ENCODE measurements at places on chromosomes 5 and 9.

- DNase-seq, result no peak
Measured at GRCh38 chr9:97388721-97389238, 23.1 kb upstream of the TDRD7 start.

DNA sequence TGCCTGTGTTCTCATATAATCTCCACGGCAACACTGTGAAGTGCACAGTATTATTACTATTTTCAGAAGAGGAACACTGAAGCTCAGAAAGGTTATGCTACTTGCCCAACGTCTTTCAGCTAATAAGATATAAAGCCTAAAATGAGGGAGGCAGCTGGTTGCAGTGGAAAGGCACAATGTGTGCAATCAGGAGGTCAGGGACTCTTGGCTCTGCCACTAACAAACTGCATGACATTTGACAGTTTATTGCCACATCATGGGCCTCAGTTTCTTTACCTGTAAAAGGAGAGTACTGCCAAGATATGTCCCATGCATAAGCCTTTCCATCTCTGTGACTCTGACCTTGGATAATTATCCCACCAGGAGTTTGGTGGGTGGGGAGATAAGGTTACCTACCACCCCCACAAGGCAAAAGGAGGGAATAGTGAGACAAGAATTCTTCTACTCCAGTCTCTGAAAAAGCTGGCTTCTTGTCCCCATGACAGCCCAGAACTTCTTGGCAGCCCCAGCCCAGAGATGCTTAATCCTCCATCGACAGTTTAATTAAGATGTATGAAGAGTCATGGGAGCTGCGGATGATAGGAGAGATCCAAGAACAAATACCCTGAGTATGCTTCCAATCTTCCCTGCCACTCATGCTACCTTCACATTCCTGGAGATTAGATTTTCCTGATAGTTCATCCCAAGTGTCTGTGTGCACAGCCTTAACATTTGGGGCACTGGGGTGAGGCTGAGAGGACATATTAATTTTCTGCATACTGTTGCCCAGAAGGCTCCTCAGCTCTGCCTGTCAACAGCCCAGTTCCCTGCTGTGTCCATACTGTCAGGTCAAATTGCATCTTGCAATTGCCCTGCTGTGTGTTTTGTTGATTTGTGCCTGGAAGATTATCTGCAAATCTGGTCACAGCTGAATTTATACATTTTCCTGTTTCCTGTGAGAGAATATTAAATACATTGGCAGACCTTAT is 271.2 kb downstream of the FAM114A2 start:
- DNase-seq, result no peak

- no peak for DNase-seq
Measured at GRCh38 chr5:107876906-107877305, 206.2 kb upstream of the EFNA5 start.

DNA sequence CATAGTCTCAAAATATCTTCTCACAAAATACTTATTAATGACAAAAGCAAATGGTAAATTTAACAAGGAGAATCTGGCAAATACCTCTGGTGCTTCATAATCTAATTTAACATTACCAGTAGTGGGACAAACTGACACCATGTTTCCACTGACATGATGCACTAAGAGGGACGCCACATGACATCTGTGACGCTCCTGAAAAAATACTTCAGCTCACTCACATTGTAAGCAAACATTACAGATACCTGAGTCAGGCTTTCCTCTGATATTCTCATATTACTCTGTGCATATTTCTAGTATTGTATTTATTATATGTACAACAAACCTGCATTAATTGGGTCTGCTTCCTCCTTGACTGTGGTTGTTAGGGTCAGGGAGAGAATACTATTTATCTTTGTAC is 56.7 kb upstream of the OSMR start:
- no peak for DNase-seq

- peak; percentile 41 for DNase-seq
Measured at GRCh38 chr5:65611524-65611923, 12.6 kb downstream of the TRIM23 start.

DNA sequence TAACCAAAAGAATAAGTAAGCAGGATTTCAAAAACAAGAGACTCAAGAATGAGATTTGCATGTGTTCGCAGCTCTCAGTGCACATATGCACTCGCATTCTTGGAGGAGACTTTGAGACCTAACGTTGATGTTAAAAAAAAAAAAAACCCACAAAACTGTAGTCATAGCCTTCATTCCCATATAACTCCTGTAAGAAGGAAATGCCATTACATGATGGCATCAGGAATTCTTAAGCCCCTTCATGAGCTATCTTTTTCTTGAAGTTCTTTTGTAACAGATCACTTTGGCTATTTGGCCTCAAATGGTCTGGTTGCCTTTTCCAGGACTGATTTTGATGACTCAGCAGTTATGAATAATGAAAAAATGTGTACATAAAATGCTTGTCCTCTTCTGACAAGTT is 113.8 kb downstream of the ALDH1A1 start:
- no peak for DNase-seq

DNA sequence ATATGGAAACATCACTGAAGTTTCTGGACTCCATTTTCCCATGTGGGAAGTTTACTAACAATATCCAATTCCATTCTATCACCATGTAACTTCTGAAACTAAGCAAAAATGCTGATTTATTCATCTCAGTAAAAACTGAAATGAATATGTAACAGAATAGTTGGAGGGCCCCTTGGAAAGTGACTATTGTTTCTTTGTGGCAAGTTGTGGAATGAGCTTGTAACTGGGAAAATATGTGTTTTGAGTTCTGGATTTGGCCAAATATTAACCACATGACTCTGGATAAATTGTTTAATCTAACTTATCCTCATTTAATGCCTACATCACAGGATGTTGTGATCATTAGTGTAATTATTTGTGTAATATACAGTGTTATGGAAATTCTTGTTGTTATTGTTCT is 619.3 kb downstream of the TLE4 start:
- DNase-seq, result no peak

DNA sequence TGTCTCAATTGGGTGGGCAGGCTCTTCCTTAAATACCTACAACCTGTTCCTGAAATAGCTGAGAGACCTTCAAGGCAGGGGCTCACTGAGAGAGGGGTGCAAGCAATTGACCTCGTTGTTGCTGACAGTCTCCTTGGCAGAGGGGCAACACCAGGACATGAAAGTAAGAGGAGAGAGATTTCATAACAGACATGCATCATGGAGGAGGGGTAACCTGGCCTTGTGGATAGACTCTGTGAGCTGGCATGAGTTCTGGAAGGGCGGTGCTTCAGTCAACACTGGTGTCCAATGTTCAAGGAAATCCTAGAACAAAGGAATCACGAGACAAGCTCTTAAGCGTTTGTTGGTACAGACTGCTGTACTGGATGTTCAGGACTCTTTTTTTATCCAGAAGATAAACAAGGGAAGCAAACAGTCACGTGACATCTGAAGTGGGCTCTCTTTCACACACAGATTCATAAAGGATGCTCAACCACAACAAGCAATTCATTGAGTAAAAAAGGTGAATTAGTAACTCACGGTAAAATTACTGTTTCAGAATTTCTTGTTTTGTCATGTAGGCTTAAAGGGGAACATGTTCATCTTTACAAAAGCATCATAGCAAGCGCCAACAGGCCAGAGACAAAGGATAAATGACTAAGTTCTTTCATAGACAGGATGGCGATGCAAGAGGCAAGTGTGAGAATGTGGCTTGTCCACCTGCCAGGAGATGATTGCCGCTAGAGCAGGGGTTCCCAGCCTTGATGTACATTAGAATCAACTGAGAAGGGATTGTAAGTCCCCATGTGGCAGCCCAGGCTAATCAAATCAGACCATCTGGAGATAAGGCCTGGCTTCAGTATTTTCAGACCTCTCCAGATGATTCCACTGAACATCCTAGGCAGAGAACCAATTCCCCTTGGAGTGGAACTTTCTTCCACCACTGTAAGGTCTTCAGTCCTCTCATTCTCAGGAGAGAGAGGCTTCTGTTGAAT is 20.7 kb downstream of the ANKRA2 start:
- DNase-seq, result no peak

DNA sequence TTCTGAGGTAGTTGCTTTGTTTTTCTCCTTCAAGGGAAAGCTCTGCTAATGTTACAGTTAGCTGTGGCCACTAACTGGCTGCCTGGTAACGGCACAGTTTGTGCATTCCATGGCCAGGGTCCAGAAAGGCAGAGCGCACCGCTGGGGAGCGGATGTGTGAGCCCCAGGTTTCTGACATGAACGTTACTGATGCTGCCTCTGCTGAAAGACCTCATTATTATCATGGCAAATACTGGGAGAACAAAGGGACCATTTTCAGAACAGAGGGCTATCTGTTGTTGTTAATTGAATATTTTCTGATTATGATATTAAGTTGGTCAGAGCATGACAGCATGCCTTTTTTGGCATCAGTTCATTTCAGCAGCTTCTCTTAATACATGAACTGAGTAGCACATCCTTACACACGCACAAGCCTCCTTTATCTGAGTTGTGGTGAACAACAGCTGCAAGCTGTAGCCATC is 134.1 kb downstream of the NUDT12 start:
- DNase-seq, result peak; percentile 45

GRCh38 chr5:85049020-85049419 is 664.3 kb upstream of the EDIL3 start:
- DNase-seq, result no peak

- DNase-seq, result no peak
Measured at GRCh38 chr5:93519740-93520139, 61.3 kb downstream of the NR2F1-AS1 start.

DNA sequence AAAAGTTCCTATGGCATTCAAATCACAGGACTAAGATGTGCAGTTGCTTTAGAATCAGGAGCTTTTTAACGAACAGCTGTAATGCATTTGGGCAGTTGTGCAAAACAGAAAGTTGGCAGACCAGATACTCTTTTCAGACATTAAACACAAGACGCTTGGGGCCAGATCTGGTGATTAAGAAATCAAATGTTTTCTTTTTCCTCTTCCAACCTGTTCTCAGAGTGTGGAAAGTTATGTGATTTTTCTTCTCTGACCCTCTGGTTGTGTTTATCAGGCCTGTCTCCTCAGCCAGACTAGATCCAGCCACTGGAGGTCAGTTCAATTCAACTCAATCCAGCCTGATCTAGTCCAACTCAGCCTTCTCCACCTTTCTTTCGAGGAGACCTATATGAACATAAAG is 298.5 kb upstream of the PCSK5 start:
- no peak for DNase-seq

GRCh38 chr5:77356740-77357139 is 135.4 kb downstream of the WDR41 start:
- DNase-seq, result no peak
